ENCODE measurements at places on chromosomes 12 and 14.

- no peak for DNase-seq
Observed at GRCh38 chr12:66065641-66066136, 64.9 kb downstream of the LLPH start.

DNA sequence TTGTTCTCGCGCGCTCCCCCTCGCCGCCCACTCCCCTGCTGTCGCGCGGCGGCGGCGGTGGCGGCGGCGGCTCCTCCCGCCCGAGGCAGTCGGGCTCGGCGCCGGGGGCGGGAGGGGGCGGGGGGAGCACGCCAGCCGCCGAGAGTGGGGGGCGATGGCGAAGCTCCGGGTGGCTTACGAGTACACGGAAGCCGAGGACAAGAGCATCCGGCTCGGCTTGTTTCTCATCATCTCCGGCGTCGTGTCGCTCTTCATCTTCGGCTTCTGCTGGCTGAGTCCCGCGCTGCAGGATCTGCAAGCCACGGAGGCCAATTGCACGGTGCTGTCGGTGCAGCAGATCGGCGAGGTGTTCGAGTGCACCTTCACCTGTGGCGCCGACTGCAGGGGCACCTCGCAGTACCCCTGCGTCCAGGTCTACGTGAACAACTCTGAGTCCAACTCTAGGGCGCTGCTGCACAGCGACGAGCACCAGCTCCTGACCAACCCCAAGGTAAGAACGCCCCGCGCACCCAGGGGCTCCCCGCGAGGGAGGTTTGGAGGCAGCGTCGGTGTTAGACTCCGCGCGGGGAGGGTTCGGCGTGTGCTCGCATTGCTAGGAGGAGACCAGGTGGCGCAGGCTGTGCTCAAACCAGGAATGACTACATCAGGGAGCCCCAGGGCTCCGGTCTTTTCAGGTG, 629 bp downstream of the KCNMB4 start:
- peak; percentile 65 for DNase-seq

GRCh38 chr14:40074169-40074568, 641.9 kb upstream of the FBXO33 start:
- DNase-seq, result no peak

DNA sequence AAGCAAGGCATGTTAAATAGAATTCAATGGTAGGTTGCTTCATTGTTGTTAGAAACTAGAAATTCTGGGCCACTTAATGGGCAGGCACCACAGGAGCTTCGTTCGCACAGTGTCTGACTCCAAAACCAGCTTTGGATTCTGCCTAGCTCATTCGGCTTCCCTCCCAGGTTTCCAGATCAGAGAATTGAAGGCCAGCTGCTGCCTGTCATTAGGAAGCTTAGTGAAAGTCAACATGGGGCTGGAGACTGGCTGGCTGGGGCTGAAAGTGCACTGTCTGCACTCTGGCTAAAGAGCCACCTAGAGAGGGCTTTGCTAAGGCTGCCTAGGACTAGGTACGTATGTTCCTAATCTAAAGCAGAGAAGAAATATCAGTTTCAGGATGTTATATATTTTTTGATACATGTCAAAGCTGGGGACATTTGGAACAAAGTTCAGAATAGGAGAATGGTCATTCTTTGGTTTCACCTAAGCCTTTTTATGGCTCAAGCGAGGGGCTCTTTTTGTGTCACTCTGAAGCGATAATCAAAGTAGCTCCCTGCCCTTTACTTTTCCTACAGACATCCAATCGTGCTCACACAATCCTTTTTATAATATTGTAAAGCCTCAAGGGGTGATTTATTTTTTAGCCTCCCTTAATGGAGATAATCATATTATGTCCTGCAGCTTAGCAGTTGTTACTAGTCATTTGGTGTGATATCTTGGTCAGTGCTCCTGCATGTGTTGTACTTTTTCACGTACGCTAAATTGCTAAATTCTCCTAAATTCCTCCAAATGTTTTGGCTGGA, 238.5 kb upstream of the NAV3 start:
- peak; percentile 55 for DNase-seq

DNA sequence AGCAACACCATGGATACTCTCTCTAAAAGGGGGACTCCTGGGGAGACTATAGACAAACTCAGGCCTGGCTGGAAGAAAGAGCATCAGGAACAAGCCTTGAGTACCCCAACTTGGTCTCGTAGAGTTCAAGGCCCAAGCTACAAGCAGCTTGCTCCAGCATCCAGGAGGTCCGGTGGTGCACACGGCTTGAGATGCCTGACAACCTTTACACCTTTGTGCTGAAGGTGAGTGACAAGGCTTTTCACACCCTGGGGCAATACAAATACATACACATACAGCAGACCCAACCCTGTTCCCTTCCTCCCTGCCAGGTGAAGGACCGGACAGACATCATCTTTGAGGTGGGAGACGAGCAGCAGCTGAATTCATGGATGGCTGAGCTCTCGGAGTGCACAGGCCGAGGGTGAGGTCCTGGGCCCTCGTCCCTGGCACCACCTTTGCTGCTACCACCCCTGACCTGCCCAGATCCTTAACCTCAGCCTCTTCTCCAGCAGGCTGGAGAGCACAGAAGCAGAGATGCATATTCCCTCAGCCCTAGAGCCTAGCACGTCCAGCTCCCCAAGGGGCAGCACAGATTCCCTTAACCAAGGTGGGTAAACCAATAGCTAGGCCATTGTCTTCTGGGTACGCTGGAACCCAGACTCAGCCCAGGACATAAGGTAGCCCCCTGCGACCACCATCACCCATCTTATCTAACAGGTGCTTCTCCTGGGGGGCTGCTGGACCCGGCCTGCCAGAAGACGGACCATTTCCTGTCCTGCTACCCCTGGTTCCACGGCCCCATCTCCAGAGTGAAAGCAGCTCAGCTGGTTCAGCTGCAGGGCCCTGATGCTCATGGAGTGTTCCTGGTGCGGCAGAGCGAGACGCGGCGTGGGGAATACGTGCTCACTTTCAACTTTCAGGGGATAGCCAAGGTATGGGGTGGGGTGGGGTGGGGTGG, 41.2 kb downstream of the SH2B3 start:
- no peak for DNase-seq

GRCh38 chr12:20364501-20364900, 3.8 kb upstream of the PDE3A start:
- DNase-seq, result no peak

DNA sequence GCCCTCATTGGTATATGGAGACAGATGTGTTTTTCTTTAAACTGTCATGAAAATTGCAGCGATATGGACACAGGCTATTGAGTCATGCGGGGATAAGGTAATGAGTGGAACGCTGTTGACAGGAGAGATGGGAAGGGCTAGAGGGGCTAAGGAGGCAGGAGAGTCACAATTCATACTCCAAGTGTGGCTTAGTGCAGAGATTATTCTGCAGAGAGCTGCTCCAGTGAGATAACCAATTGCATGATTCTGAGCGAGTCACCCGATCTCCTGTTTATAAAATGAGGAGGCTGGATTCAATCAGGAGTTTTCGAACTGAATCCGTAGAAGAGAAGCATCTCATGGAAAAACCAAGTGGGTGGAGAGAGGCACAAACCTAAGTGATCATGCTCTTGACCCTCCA, 106.4 kb upstream of the PLEKHG7 start:
- DNase-seq, result no peak

DNA sequence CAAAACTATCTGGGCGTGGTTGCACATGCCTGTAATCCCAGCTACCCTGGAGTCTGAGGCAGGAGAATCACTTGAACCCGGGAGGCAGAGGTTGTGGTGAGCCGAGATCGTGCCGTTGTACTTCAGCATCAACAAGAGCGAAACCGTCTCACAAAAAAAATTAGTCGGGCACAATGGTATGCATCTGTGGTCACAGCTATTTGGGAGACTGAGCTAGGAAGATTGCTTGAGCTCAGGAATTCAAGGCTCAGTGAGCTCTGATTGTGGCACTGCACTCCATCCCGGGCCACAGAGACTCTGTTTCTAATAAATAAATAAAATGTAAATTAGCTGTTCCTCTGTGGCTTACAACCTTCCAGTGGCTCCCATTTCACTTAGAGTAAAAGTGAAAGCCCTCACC, 28.0 kb downstream of the RCOR1 start:
- no peak for DNase-seq

DNA sequence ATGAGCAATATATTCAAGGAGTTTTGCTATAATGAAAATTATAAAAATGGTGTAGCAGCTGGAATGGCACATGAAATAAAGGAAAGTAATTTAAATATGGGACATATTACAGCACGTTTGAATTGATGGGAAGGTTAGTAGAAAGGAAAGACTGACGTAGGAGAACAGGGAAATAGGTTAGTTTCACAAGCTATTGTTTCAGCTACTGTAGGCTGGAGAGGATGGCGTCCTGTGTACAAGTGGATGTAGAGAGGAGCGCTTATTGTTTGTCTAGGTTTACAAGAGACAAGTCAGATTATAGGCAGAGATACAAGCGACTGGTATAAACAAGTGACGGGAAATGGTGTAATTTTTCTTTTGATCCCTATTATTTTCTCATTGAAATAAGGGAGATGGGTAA, 431.2 kb upstream of the PDE3A start:
- DNase-seq, result no peak

GRCh38 chr14:68283378-68284123, 464.0 kb downstream of the RAD51B start:
- no peak for DNase-seq

DNA sequence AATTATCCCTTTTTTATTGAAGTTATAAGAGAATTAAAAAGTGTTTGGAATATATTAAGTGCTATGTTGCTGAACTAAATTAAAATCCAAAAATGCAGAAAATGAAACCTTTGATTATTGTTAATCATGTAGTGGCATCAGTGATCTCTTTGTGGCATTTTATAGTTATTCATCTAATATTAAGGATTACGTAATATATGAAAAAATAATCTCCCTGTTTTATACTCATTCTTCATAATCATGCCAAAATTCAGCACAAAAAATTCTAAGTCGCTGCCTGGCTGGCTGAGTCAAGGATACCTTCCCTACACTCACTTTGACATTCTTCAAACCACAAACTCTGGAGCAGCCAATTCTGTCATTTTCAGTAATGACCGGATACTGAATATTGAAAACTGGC, 63.7 kb downstream of the ARL1 start:
- DNase-seq, result no peak

DNA sequence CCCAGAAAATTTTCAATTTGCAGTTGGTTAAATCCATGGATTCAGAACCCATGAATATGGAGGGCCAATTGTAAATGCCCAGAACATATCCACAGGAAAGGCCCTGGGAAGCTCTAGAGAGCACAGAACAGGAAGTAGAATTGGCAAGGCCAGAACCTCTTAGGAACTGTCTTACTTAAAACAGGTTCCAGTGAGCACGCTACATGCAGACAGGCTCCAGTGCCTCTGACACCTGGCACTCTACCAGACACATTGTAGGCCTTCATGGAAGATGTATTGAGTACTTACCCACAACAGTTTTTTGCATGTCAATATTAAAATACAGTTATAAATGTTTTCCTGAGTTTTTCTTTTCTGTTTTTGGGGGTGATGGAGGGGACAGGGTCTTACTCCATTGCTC, 188.2 kb upstream of the FRMD6 start:
- no peak for DNase-seq

DNA sequence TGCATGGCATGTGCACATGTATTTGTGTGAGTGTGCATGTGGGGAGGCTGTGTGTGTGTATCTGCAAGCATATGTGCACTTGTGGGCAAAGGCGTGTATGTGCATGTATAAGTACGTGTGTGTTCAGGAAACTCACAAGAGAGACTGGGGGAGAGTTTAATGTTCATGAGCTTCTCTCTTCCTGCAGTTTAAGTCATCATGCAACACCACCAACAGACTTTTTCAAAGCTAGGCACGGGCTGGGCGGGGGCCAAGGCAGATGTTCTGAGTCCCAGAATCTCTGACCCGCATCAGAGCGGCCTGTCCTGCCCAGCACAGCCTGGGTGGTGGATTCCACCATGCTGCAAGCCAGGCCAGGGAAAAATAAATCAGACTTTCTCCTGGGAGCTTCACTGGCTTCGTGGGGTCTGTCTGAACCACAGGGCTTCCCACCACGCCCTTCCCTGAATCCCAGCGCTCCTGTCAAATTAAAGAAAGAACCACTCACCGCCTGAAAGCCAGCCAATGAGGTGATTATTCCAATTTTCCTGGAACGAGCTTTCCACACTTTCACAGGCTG, 75.7 kb downstream of the PITPNM2 start:
- no peak for DNase-seq

GRCh38 chr14:32211068-32211404, 8.0 kb upstream of the RNU6-8 start:
- no peak for DNase-seq

DNA sequence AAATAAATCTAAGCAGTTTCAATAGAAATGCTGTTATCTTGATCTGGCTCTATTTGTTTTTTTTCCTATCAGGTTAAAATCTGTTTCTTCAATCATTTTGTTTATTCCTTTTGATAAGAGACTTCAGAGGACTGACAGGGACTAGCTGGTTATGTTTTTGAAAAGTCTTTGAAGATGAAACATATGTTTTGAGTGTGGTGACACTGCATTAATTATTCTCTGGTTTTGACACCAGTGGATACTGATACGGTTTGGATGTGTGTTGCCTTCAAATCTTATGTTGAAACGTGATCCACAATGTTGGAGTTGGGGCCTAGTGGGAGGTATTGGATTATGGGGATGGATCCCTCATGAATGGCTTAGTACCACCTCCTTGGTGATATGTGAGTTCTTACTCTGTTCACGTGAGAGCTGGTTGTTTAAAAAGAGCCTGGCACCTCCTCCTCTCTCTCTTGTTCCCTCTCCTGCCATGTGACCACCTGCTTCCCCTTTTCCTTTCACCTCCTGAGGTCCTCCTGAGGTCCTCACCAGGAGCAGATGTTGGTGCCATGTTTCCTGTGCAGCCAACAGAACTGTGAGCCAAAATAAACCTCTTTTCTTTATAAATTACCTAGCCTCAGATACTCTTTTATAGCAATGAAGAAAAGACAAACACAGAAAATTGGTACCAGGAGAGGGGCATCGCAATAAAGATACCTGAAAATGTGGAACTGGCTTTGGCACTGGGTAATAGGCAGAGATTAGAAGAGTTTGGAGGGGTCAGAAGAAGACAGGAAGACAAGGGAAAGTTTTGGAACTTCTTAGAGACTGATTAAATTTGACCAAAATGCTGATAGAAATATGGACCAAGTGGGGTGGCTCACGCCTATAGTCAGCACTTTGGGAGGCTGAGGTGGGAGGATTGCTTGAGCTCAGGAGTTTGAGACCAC, 23.0 kb downstream of the RASSF3 start:
- no peak for DNase-seq

DNA sequence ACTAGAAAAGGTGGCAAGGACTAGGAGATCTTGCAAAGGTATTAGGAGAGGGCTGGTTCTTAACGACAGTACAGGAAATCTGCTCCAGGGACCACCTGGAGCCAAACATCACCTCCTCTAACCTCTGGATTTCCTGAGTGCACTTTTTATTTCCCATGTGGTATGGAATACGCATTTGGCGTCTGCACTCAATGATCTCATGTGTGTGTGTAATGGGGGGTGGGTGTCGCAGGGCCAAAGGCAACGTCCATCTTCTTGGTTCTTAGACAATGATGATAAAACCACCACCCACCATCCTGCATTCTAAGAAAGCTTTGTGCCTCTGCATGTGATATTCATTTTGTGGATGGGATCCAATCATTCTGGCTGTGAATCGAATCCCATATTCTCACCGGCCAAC, 68.8 kb downstream of the CLMN start:
- no peak for DNase-seq
